ENCODE measurements at places on chromosomes 2 and 18. TPM values are rescaled to one million over a fixed set of nuclear protein-coding genes. Genes with fewer than 3 reads are reported as not detected.

- DNase-seq: no peak
- H3K36me3 ChIP-seq: no peaks in the 10 kb centered on the region
- no peak overlapping the region for H3K4me3 ChIP-seq
These were observed 362.0 kb downstream of the ZNF521 start for GRCh38 chr18:24989760-24990593.

The SLC25A52 gene
- total RNA-seq: not detected

DNA sequence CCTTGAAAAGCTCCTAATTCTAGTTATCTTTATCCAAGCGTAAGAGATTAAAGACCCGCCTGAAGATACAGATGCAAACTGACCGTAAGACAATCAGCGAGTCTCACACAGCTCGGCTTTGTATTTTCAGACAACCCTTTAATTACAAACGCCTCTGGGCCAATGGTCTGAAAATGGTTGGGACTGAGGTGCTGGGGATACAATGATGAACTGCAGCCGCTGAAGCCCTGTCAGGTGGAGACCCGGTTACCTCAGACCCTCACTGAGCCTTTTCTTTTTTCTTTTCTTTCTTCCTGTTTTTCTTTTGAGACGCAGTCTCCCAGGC is 715 bp upstream of the CFAP36 start:
- no peaks in the 10 kb centered on the region for H3K36me3 ChIP-seq
- peaks cover 16% of the 10 kb centered on the region for H3K4me1 ChIP-seq
- peak overlapping the region; percentile 88 for H3K4me3 ChIP-seq
- peak overlapping the region; percentile 85 for H3K27ac ChIP-seq
- H3K27me3 ChIP-seq: no peaks in the 10 kb centered on the region

DNA sequence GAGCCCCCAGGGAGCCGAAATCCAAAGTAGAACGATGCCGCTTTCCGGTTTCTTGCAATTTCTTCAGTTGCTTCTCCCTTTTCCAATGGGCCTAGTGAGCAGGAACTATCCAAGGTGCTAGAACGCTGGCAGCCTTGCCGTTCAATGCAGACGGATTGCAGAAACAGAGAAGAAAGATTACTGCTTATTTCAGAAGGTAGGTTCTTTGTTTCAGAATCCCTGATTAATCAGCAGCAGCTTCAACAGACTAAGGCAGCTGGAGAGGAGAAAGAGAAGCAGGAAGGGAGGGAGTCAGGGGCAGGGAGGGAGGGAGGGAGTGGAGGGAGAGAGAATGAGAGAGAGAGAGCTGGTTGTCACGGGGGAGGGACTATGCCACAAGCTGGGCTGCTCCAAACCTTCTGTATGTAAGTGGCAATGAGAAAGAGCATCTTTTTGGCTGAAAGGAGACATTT is 576 bp downstream of the NYAP2 start:
- no peak overlapping the region for H3K27ac ChIP-seq
- no peak for DNase-seq
- H3K4me1 ChIP-seq: no peaks in the 10 kb centered on the region
- H3K36me3 ChIP-seq: no peaks in the 10 kb centered on the region
- no peak overlapping the region for H3K4me3 ChIP-seq
- peaks cover 4% of the 10 kb centered on the region for H3K27me3 ChIP-seq

The PROKR1 gene
- not detected for total RNA-seq

DNA sequence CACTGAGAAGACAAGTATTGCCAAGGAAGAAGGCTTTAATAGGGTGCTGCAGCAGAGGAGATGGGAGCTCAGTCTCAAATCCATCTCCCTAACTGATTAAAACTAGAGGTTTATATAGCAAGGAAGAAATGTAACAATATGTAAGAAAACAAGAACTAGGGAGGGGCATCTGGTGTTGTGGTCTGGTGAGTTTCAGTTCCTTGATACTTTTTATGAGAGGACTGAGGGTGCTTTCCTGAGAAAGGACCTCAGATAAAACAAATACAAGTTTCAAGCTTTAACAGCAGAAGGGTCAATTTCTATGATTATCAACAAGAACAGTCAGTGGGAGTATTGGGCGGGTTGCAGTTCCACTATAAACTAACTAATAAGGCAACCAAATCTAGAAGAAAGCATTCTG is 1967.5 kb downstream of the SUCLG1 start:
- DNase-seq: no peak
- no peaks in the 10 kb centered on the region for H3K4me1 ChIP-seq
- no peaks in the 10 kb centered on the region for H3K27me3 ChIP-seq
- no peaks in the 10 kb centered on the region for H3K36me3 ChIP-seq

- no peaks in the 10 kb centered on the region for H3K4me1 ChIP-seq
- no peak for DNase-seq
- H3K36me3 ChIP-seq: no peaks in the 10 kb centered on the region
- no peak overlapping the region for H3K4me3 ChIP-seq
- no peaks in the 10 kb centered on the region for H3K27me3 ChIP-seq
These were observed 190.3 kb downstream of the LPIN1 start for GRCh38 chr2:11936761-11937160.

The AQP12B gene
- total RNA-seq: not detected

DNA sequence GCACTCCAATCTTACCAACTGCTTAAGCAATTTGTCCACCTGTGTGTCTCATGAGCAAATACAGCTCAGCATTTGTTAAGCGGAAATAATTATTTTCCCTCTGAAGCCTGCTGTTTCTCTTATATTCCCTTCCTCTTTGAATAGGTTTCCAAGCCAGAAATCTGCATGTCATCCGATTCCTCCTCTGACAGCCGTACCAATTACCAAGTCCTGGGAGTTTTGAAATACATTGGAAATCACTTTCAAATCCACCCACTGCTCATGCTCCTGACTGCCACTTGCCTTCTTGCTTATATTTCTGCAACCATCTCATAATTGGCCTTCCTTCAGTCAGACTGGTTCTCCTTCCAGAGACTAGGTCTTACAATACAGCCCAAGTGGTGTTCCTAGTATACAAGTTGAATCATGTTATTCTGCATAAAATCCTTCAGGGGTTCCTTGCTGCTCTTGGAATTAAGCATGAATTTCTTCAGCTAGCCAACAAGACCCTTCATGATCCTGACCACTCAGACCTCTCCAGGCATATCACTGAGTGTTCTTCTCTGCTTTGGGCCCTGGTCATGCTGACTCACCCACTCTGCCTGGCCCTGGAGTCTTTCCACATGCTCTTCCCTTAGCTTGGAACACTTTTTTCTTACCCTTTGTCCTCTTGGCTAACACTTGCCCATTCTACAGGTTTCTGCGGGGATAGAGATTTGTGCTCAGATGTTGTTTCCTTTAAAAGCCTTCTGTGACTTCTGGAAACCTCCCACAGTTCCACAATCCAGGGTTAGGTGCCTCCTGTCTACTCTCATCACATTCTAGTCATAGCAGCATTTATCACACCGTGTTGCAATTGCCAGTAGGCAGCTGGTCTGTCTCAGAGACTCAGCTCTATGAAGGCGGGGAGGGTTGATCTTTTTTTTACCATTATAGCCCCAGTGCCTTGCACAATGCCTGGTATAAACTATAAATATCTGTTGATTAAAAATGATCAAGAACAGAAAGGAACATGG is 157.6 kb downstream of the ARL6IP6 start:
- no peak overlapping the region for H3K27ac ChIP-seq
- no peaks in the 10 kb centered on the region for H3K4me1 ChIP-seq
- DNase-seq: no peak
- no peaks in the 10 kb centered on the region for H3K36me3 ChIP-seq
- no peak overlapping the region for H3K4me3 ChIP-seq
- no peaks in the 10 kb centered on the region for H3K27me3 ChIP-seq

GRCh38 chr2:159616286-159616701 is at the start of gene BAZ2B:
BAZ2B (minus strand) TSS chr2:159616548; CDS start chr2:159478719, 137,829 bp downstream.
- peaks cover 9% of the 10 kb centered on the region for H3K4me1 ChIP-seq
- H3K36me3 ChIP-seq: no peaks in the 10 kb centered on the region
- no peak within 1 kb of the TSS for H3K27ac ChIP-seq
- H3K27me3 ChIP-seq: peaks cover 13% of the 10 kb centered on the region
- DNase-seq: no peak
- peak within 1 kb of the TSS; percentile 55 for H3K4me3 ChIP-seq

- peaks cover 79% of the 10 kb centered on the region for H3K27me3 ChIP-seq
- H3K27ac ChIP-seq: no peak overlapping the region
- no peak for DNase-seq
- no peaks in the 10 kb centered on the region for H3K36me3 ChIP-seq
These were observed 18.3 kb upstream of the ANKRD53 start for GRCh38 chr2:70959851-70960832.

DNA sequence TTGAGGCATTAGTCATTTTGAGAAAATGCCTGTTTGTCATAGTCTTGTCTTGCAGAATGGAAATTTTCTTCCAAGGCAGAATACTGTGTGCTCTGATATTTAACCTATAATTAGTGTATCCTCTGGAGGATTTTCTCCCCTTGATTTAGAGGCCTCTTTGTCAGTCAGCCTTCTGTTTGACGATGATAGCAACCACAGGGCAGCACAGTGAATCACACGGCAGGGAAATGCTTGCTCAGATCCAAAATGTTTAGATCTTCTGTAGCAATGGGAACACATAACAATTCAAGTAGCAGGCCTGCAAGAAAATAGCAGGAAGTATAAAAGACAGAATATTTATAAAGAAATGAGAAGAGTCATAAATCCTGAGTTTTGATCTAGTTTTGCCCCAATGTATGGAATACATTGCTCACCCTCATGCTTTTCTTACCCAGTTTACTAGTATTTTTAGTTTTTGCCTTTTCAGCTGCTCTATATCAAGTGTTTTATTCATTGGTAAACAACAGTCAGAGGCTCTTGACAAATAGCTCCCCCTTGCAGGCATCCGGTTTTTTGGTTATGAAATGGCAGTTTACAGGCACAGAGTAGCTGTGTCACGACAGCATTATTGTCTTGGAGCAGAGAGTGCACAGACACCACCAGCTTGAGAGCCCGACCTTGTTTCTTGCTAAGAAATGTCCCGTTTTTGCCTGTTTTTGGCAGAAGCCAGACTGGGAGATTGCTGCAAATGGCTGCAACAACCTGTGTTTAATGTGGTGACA is 185.1 kb downstream of the MYO3B start:
- H3K27me3 ChIP-seq: no peaks in the 10 kb centered on the region
- no peak overlapping the region for H3K4me3 ChIP-seq

DNA sequence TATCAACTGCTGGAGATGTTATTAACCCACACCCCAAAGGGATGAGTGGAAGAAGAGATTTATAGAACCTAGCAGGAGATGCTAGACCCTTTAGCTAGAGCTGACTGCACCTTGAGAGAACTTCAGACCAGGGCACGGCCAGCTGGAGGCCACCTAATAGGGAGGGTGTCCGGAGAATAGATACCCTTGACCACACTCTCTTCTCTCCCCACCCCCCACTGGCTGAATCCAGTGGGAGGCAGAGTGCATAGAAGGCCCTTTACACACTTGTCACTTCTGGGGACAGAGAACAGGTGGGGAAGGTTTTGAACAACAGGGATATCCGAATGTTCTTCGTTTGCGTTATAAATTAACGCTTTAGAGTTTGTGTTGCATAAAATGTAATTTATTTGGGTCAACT is 84.6 kb downstream of the PHLPP1 start:
- DNase-seq: no peak
- H3K27ac ChIP-seq: no peak overlapping the region
- H3K4me1 ChIP-seq: no peaks in the 10 kb centered on the region
- no peak overlapping the region for H3K4me3 ChIP-seq

The UGT1A10 gene
- not detected for total RNA-seq

- peak overlapping the region; percentile 64 for H3K4me3 ChIP-seq
- H3K27ac ChIP-seq: peak overlapping the region; percentile 16
- H3K4me1 ChIP-seq: peaks cover 86% of the 10 kb centered on the region
- DNase-seq: no peak
- peaks cover 14% of the 10 kb centered on the region for H3K36me3 ChIP-seq
- H3K27me3 ChIP-seq: no peaks in the 10 kb centered on the region
These were observed 2.2 kb downstream of the CTDSP1 start for GRCh38 chr2:218401890-218402289.

GRCh38 chr2:60275958-60276357 is 277.5 kb downstream of the BCL11A start:
- no peak for DNase-seq
- no peaks in the 10 kb centered on the region for H3K4me1 ChIP-seq
- no peak overlapping the region for H3K4me3 ChIP-seq

DNA sequence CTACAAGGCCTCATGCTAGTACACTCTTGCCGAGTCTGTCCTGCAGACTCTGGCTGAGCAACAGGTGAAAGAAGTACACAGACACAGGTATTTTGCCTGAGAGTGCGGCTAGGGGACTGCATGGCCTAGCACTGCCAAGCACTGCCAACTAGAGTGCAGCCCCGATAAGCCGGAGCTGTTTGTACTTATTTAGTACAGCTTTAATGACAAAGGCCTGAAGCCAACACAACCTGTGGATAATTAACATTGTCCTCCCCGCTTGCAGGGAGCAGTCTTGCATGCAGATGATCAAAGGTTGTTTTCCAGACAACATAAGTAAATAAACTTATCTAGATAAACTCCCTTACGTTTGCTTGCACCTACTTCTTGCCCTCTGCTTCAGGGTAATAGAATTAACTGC is 63.7 kb upstream of the MMADHC start:
- no peak for DNase-seq
- H3K4me3 ChIP-seq: no peak overlapping the region
- no peaks in the 10 kb centered on the region for H3K36me3 ChIP-seq
- H3K27ac ChIP-seq: no peak overlapping the region

DNA sequence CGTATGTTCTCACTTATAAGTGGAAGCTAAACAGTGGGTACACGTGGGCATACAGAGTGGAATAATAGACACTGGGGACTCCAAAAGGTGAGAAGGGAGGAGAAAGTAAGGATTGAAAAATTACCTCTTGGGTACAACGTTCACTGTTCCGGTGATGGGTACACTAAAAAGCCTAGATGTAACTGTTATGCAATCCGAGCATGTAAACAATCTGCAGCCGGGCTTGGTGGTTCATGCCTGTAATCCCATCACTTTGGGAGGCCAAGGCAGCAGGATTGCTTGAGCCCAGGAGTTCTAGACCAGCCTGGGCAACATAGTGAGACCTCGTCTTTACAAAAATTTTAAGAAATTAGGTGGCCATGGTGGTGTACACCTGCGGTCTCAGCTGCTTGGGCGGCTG is 33.1 kb upstream of the TTR start:
- H3K27me3 ChIP-seq: peaks cover 2% of the 10 kb centered on the region
- H3K4me3 ChIP-seq: no peak overlapping the region
- H3K36me3 ChIP-seq: no peaks in the 10 kb centered on the region
- no peaks in the 10 kb centered on the region for H3K4me1 ChIP-seq

DNA sequence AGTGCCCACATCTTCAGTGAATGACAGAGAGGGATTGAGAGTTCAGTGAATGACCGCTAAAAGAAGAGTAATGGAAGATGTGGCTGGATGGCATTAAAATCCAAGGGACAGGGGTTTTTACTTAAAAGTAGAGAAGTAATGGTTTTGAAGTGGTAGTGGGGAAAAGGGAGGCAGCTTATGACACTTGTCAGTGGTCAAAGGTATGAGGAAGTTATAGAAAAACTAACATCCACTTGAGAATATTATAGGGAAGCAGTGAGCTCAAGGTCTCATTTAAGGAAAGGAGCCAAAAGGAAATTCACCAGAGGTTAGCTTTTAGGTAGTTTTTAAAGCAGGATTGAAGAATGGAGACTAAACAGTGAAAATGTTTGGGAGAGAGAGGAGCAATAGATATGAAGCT is 24.3 kb downstream of the CDK15 start:
- no peaks in the 10 kb centered on the region for H3K4me1 ChIP-seq
- H3K36me3 ChIP-seq: no peaks in the 10 kb centered on the region
- no peak overlapping the region for H3K27ac ChIP-seq
- H3K4me3 ChIP-seq: no peak overlapping the region
- no peaks in the 10 kb centered on the region for H3K27me3 ChIP-seq

- H3K27me3 ChIP-seq: no peaks in the 10 kb centered on the region
- H3K4me3 ChIP-seq: no peak overlapping the region
- no peak overlapping the region for H3K27ac ChIP-seq
- H3K36me3 ChIP-seq: no peaks in the 10 kb centered on the region
- no peaks in the 10 kb centered on the region for H3K4me1 ChIP-seq
These were observed 79.1 kb downstream of the LYPD6 start for GRCh38 chr2:149409506-149409905.

The HJURP gene
- 1.3 TPM for total RNA-seq

The FBLN7 gene
- 48.8 TPM for total RNA-seq

The CYBRD1 gene
- 0.85 TPM for total RNA-seq
